ENCODE measurements at places on chromosomes 16 and 17.

DNA sequence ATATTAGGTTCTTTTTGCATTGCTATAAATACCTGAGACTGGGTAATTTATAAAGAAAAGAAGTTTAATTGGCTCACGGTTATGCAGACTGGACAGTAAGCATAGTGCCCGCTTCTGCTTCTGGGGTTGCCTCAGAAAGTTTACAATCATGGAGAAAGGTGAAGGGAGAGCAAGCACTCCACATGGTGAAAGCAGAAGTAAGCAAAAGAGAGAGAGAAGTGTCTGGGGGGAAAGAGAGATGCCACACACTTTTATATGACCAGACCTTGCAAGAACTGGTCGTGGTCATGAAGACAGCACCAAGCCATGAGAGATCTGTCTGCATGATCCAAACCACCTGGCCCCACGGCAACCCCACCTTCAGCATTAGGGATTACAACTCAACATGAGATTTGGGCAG, 45.4 kb downstream of the KCNJ16 start:
- DNase-seq: peak; percentile 78

DNA sequence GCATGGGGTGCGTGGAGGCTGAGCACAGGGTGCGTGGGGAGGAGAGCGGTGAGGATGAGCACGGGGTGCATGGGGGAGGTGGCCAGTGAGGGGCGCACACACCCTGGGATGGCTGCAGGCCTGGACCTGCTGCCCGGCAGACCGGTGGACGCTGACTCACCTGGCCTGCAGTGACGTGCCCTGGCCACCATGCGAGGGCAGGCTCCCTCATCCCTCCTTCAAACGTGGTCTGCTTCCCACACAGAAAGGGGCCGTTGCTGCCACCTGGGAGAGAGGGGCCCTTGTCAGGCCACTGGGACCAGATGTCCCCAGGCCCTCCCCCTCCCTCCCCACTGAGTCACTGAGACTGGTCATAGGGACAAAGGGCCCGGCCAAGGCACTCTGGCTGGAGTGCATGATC, 20.1 kb upstream of the APRT start:
- no peak for DNase-seq

DNA sequence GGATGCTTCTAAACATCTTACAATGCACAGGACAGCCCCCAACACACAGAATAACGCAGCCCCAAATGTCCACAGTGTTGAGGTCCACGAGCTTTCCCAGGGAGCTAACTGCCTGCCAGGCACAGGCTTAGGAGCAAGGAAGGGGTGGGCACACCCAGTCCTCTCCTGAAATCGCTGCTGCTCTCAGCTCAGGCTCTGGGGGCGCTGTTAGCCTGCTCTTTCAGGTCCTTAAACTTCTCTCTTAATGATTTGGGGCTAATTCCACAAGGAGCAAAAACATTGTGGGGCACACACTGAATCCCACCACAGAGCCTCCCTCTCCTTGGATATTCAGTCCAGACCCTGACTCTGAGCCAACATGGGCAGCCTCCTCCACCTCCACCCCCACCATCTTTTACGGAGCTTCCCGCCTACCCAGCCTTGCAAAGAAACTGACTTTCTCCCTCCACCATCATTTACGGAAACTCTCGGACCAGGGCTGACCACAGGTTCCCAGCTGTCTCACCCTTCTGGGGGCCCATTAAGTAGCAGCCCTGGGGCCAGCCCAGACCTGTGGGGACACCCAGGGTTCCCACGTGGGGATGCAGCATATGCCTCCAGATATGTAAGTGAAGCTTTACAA, 1.1 kb downstream of the CD300H start:
- DNase-seq: peak; percentile 49

- no peak for DNase-seq
Measured at GRCh38 chr17:48455791-48456190, 25.8 kb upstream of the SKAP1 start.

- DNase-seq: no peak
Measured at GRCh38 chr17:29007860-29008455, 2.1 kb upstream of the SEZ6 start.

- peak; percentile 20 for DNase-seq
Measured at GRCh38 chr16:85091522-85091910, 20.8 kb downstream of the CIBAR2 start.

DNA sequence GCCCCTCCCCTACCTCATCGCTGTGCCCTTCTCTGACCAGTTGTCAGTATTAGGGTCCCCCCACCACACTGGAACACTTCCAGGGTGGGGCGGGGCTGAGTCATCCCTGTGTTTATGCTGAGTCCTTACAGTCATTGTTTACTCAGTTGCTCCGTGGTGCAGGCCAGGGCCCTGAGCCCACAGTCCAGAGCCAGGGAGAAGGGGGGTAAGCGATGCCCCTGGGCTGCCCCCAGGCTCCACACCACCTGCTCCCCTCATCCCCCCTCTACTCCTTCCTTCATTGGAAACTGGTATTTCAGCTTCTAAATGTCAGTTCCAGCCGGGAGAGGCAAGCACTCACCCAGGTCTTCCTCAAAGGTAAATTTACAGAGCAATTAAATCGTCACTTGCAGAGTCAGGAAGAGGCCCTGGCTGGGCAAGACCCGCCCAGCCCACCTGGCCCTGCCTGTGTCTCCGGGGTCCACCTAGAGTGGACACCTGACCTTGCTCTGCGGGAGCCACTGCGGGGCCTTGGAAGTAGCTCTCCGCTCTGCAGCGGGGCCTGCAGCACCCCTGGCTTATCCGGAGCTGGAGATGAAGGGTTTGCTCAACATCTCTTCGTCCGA, 4.8 kb downstream of the ATP2A3 start:
- no peak for DNase-seq

DNA sequence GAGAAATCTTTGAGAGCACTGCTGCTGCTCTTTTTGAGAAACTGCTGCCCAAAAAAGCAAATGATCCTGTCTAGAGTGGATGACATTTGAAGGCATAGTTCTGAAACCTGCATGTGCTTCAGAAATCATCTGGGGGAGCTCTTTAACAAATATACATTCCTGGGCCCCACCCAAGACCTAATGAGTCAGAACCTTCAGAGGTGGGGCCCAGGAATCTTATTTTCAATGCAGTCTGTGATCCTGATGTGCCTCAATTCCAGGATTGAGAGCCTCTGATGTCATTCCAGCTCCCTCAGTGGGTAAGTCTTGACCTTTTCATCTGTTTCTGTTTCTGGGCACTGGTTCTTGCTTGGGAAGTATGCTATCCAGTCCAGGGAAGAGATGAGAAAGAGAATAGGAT, 42.3 kb downstream of the HNF1B start:
- no peak for DNase-seq

- no peak for DNase-seq
Measured at GRCh38 chr17:41869426-41869825, 4.2 kb upstream of the KLHL11 start.

GRCh38 chr16:46629331-46630219, 8.4 kb upstream of the SHCBP1 start:
- DNase-seq: peak; percentile 42

GRCh38 chr17:2852221-2852620, 56.0 kb downstream of the RAP1GAP2 start:
- DNase-seq: peak; percentile 21

DNA sequence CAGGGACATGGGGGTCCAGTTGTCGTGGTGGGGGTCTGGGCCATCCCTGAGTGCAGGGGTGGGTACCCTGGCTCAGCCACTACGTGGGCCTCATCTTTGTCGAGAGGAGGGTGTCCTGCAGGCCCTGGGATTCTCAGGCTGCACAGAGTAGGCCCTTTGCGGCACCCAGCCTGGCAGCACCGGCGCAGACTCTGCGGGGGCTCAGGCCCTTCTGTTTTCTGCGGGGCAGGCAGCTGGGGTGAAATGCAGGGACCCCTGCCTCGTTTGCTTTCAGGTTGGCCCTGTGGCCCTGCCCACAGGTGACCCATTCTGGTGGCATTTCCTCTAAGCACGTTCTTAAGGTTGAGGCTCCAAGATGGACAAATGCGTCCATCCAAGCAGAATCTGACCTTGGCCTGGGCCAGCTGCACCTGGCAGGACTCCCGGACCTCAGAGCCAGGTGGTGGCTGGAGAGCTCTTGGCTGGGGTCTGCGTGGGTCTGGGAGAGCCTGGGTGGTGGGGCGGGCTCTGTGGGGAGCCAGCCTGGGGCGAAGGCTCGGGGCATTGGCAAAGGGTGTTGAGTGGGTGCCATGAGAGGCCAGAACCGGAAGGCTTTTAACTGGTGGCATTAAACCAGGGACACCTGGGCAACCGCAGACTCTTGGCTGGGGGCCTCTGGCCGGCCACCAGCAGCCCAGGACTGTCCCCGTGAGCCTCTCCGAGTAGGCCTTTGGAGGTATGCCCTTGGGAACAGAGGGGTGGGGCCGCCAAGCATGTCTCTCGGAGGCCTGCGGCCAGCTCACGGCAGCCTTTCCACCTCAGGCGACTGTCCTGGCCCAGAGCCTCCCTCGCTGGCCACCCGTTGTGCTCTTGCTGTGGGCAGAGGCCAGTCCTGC, 16.9 kb downstream of the PRSS27 start:
- DNase-seq: no peak

GRCh38 chr16:83813823-83814658, 6.3 kb downstream of the HSBP1 start:
- peak; percentile 73 for DNase-seq

DNA sequence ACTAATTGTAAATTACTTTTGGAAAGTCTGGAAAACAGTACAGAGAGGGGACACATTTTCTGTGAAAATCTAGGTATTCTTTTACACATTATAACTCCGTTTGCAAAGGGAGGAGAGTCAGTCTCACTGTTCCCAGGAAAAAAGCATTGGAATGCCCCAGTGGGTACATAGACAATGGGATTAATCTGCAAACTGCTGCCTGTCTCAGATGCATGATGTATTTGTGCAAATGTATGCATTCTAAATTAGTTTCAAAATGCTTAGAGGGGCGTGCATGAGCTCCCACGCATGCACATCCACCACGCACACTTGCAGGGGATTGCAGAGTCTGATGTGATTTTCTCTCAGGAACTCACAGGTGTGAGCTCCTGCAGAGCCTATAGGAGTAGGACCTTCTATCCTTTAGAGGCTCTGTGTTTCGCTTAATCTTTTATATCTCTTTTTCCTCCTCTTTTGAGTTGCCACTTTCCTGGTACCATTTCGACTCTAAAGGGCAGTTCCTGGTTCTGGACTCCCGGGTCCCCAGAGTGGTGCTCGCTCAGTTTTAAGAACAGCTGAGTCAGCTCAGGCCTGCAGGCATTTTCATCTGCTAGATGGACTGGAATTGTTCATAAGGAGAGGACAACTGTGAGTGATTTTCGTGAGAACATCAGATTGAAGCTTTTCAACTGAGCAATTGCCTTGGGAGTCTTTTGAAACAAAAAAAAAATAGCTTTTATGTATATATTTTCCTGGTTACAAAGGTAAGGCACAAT, 1.1 kb downstream of the BCO1 start:
- DNase-seq: no peak

GRCh38 chr16:4515611-4516233, 22.9 kb downstream of the CDIP1 start:
- peak; percentile 97 for DNase-seq

DNA sequence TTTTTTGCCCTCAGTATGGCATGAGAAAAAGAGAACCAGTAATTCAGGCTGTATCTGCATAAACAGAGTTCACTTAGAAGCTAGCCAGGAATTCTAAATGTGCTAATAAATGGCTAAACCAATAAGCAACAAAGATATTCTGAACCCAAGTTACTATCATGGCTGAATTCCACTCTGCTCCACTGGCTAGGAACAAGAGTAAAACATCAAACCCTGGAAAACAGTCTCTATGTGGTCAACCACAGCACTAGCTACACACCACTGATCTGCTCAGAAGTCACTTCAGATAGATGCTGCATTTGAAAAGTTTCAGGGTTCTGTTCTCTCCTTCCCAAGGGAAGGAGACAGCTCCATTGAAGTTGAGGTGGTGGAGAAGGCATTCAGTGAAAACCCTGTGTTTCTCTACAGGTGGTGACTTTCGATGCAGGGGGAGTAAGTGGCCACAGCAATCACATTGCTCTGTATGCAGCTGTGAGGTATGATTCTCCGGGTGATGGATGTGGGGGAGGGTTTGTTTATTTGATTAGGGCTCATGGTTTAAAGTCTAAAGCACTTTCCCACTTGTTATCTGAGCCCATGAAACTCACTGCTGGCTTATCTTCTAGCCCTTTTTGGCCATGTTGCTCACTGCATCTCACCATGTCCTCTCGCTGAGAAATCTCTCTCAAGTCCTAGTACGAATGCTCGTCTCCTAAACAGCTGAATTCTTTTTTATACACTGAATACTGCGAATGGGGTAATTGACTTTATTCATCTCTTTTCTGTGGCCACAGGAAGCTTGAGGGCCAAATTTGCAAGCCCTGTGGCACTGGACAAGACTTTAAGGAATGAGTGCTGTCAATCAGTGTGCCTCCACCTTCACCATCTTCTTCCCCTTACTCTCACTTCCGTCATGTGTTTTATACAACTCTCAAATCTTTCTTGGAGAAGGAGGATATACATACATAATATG, 39.9 kb downstream of the CENPV start:
- DNase-seq: no peak

- peak; percentile 67 for DNase-seq
Measured at GRCh38 chr17:9256751-9257629, 235.7 kb downstream of the NTN1 start.

DNA sequence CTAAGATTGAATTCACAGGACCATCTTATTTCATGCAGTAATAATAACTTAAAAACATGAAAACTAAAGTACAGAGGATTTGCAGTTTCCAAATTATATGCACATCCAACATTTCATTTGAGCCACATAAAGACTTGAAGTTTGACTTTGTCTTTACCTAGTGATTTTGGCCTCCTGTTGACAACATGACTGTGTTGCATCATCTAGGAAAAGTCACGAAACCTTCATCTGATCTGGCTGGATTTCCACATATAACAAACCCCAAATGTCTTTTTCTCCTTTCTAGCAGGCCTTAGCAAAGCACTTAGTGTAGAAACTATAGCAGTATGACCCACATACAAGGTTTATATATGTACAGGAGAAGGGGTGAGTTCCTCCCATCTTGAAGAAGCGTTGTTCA, 406.5 kb upstream of the CDH5 start:
- no peak for DNase-seq

DNA sequence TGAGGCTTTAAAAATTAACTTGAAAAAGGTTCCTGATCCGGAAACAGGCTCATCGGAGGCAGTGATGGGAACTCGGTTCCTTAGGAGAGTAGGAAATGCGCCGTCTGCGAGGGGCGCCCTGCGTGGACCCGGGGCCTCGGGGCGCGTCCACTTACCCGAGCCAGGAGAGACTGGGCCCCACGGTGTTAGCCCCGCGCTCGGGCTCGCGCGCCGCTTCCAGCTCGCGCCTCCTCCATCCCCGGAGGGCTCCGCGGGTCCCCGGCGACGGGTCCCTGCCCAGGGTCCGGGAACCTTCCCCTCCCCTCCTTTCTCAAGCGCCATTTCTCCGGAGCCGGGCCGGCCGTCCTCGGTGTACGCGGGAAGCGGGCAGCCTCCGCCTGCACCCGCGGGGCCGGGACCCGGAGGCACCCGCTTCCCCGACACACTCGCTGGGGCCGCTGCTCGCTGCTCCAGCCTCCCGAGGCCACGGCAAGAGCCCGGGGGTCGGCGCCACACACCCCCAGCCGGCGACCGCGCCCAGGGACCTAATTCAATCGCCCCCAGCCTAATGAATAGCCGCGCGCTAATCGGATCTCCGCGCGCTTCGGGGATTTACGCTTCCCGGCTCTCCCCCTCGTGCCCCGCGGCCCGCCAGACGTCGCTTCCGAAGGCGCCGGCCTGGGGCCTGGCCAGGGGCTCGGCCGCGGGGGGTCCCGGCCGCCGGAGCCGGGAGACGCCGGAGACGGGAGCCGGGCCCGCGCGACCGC, 2.2 kb upstream of the BAHCC1 start:
- no peak for DNase-seq

Measured in MV-4-11 (cell line).